ENCODE measurements at places on chromosomes 4 and X.

DNA sequence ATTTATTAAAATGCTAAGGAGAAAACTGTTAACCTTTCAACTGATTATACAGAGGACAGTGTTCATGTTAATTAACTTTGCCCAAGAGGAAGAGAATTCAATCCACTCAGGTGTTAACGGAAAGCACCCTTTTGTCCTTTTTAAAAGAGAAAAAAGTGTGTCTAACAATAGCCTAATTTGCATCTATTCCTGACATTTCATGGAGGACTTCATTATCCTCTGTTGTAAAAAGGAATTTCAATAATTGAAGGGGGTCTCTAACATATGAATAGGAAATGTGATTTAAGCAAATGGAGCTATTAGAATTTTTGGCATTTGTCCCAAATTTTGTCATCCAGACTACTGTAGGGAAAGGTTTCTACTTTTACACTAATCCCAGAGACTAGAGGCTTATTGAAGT, 44.6 kb upstream of the GC start:
- no peak for DNase-seq

DNA sequence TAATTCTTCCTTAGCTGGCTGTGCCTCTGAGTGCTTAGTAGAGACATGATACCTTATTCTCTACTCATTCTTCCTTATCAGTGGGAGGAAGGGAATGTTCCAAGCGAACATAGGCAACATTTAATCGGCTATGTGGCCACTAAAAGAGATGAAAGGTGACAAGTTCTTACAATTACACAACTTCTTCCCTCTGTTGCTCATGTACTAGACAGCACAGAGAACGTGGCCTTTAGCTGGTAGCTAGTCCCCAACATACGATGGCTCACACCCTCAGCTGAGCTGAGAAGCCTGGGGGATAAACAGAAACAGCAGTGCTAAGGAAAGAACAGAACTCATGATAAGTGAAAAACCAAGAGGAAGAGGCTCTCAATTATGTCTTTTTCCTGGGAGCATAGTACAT, 52.2 kb downstream of the APOO start:
- no peak for DNase-seq

- DNase-seq: no peak
Observed at GRCh38 chr4:23084559-23085248, 392.0 kb downstream of the GBA3 start.

DNA sequence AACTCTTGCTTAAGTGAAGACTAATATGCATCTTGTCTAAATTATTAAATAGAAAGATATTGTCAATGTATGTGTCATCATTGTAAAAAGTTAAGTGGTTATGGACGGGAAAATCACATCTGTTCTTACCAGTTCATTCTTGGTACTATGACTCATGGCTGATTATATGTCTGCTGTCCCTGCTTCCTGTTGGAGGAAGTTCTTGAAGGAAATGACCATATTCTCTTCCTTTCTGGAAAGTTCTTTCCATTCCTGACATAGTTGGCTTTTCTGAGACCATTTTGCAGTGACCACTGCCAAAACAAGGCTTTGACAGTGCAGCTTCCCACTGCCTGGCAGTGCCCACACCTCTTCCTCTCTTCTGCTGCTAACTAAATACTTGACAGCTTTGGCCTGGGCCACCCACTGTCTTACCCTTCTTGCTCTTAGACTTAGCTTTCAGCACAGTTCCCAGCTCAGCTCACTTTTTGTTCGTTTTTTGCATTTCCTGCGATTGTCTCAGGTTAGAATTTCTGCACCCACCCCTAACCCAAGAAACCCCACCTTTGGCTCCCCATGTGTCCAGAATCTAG, 13.2 kb upstream of the CLDN24 start:
- DNase-seq: no peak

GRCh38 chrX:103878466-103879122, 46.5 kb upstream of the RAB9B start:
- no peak for DNase-seq

GRCh38 chr4:182808673-182809416, 108.3 kb downstream of the DCTD start:
- no peak for DNase-seq

DNA sequence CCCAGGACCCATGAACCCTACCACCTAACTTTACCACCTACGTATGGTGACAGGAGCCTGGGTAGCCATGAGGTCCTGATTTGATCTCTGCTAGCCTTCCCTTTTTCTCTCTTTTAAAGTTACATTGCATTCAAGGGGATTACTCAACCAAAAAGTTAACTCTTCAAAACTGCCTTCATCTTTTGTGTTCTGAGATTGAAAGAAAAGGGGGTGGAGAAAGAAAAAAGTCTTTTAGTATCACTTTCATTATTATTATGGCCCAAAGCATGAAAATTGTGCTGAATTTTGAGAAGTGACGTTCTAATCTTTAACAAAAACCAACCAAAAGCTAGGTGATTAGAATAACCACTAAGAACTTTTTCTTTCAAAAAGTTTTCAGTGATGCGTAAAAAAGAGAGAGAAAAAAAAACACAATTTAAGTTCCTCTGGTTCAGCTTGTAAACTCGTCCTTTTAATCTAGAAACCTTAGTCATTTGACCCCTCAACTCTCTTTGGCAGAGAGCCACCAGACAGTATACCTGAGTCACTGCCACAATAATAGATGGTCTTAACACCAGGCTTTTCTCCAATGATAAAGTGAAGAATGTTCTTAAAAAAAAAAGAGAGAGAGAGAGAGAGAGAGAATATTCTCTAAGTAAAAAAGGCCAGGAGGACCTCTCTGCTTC, 347.4 kb upstream of the FGF13 start:
- DNase-seq: no peak

- no peak for DNase-seq
Observed at GRCh38 chrX:10518073-10518472, 102.3 kb downstream of the MID1 start.

DNA sequence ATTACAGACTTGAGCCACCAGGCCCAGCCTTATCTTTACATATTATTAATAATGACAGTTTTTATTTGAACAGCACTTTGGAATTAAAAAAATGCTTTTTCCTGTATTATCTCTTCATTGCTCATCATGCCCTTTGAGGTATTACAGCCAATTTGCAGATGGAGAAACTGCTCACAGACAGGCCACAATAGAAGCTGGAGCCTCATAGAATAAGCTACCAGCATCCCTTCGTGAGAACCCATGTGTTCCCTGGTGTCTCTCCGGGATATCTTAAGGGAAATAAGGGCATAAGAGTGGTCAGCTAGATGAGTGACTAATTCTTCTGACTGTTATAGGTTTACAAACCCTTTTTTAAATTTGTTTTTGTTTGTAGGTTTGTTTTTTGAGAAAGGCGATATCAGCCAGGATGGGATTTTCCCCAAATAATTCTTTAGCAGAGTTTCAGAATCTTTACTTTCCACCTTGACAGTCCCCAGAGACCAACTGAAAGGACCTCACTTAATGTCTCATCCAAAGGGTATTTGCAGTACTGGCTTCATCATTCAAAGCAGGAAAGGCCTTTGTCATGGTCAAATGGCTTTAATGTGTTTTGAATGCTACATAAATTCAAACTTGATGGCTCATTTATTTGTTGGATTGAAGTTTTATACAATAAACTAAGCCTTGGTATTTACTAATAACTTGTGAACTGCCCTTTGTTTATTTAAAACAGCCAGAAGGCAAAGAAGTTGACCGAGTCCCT, 48.0 kb upstream of the SOD3 start:
- DNase-seq: no peak

DNA sequence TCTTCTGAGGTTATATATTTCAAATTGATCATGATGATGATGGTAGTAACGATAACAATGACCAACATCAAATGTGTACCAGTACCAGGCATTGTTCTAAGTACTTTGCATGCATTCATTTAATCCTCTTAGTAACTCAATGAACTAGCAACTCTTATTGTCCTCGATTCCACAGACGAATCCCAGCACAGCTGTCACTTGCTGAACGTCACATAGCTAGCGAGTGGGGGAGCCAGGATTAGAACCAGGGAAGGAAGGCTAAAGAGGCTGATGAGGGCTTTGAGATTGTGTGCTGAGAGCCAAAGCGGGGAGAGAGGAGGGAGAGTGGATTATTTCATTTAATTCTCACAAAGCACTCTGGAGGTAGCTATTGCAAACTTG, 103.6 kb downstream of the PHOX2B start:
- DNase-seq: no peak

DNA sequence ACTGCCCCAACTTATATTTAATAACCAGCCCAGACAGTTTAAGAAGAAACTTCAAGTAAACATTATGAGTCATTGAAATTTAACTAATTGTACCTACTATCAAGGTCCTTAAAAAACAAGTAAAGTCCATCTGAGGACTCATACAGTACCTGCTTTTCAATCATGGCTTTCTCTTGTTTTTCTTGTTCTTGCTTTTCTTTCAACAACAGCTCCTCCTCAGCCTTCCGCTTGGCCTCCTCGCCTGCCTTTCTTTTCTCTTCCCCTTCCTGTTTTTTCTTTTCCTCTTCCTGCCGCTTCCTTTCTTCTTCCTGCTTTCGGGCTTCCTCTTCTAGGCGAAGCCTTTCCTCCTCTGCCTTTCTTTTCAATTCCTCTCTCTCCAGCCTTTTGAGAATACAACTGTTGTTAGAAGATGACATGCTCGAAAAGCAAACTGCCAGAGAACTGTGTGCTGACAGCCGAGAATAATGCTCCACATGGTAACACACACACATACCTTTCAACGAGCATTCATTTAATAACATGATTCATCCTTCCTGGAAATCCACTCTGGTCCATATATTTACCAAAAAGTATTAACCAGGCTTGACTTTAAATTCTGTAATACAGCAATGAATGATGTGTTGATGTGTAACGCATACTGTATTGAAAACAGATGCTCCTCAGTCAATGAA, 25.2 kb upstream of the BCLAF3 start:
- DNase-seq: no peak

DNA sequence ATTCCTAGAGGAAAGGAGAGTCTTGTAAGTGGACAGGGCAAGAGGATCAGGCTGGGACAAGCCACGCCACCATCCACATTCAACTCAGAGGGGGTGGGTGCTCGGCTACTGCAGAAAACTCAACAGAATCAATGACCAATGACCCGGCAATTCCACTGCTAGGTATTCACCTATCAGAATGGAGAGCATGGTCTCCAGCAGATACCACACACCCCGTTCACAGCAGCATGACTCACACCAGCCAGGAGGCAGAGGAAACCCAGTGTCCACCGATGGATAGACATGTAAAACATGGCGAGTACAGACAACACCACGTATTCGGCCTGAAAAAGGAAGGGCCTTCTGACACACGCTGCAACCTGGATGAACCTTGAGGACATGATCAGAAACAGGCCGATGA, 175.9 kb downstream of the AFAP1 start:
- no peak for DNase-seq

DNA sequence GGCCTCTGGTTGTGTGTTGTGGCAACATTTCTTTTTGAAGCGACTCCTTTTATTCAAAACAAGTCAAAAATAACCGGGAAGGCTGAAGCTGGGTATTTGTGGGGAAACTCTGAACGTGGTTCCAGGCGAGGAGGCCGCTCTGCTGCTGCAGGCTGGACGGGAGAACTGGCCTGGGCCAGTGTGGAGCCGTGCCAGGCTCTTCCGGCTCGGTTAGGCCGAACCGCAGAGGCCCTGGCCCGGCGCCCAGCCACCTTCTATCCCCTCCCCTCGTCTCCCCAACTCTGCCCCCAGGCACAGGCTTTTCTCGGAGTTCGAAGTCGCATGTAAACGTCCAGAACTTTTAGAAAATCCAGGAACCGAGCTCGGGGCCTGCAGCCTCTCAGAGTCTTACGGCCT, 2.4 kb upstream of the BCOR start:
- no peak for DNase-seq

DNA sequence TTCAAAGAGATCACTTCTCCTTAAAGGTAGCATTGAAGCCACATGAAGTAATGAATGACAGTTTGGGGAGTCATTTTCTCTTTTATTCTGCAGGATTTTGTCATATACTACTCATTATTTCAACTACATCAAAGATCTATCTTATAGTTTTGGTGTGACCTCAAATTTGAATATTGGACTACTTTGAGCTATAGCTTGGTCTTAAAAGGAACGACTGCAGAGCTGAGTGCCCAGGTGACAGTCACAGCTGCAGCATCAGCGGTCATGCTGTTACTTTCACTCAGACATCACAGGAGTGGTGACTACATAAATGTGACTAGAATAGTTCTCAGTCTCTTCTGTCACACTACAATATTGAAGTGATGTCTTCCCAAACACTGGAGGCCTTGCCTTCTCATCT, 10.7 kb upstream of the SPCS3 start:
- no peak for DNase-seq

DNA sequence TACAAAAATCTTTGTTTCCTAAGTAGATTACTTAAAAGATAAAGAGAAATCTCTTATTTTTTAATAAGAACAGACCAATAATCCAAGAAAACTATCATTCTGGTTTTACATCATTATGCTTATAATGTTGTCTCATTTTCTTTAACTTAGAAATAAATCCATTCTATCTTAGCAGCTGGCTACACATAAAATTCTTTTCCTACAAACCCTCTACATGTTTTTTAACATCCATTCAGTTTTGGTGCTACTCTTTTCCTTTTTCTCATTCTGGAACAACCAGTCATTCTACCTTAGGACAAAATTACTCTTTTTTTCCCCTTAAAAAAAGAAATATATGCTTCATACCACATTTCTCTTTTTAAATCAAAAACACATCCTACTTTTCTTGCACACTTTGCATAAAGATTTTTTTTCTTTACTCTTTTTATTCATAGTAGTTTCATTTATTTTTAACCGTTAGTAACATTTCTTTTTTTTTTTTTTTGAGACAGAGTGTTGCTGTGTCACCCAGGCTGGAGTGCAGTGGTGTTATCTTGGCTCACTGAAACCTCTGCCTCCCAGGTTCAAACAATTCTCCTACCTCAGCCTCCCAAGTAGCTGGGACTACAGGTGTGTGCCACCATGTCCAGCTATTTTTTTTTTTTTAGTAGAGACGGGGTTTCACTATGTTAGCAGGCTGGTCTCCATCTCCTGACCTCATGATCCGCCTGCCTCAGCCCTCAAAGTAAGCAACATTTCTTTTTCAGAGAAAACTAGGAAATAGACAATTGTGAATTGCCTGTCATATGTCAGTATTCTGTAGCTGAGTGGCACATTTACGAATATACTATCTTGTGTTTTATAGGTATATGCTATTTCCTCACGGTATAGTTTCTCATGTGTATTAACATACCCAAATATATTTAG, 562.8 kb downstream of the ADGRL3 start:
- DNase-seq: no peak

- DNase-seq: no peak
Observed at GRCh38 chr4:154779362-154779947, 1.6 kb upstream of the RBM46 start.

DNA sequence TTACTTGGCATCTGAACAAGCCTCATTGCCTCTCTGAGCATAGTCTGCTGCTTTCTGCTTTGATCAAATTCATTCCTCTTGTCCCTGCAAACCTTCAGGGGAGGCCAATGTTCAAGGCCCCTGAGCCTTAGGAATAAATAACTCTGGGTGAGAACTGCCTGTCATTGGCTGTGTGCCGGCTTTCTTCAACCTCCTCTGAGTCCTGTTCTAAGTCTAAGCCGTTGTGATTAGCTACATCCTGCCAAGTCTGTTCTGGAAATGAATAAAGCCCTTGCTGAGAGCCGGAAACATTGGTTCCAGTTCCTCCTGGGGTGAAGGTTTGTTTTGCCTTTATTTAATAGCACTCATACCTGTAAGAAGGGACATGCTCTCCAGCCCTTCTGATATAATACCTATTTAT, 13.8 kb downstream of the RNF4 start:
- DNase-seq: no peak

GRCh38 chr4:156188596-156188995, 234.9 kb upstream of the CTSO start:
- DNase-seq: no peak

GRCh38 chr4:108829966-108830492, 67.2 kb upstream of the ETNPPL start:
- no peak for DNase-seq

Data from SHP77 (cell line).